ENCODE measurements at places on chromosomes 1 and 21.
A peak's percentile ranks its signal among the peaks of the same experiment; 100 is the strongest.

GRCh38 chr1:14897997-14898645 is 255.4 kb upstream of the TMEM51 start:
- no peak for DNase-seq

DNA sequence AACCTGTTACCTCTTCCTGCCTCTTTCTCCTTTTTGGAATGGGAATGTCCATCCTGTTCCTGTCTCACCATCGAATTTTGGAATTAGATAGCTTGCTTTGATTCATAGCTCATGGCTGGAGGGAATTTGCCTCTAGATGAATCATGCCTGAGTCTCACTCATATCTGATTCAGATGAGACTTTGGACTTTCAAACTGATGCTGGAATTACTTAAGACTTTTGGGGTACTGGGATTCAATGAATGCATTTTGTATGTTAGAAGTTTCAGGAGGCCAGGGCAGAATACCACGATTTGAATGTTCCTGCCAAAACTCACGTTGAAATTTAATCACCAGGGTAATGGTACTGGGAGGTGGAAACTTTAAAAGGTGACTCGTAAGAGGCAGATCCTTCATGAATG is 132.4 kb downstream of the DSCAM start:
- DNase-seq, result no peak

DNA sequence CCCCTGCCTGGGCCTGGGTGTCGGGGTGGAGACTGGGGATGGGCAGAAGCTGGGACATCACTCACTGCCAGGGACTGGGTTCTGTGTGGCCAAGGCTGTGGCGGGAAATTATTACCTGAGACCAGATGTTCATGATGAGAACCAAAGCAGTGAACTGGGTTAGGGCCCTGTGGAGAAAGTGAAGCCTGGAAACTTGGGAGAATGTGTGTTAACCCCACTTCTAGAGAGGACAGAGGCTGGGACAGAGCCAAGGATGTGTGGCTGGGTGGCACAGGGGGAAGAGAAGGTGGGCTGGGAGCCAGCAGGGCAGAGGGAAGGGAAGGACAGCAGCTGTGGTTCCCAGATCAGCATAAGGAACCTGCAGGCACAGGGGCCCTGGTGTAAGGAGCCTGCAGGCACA is 31.3 kb downstream of the CNIH3 start:
- no peak for DNase-seq

- DNase-seq, result no peak
These were observed 40.6 kb upstream of the PLA2G5 start for GRCh38 chr1:20029178-20029912.

DNA sequence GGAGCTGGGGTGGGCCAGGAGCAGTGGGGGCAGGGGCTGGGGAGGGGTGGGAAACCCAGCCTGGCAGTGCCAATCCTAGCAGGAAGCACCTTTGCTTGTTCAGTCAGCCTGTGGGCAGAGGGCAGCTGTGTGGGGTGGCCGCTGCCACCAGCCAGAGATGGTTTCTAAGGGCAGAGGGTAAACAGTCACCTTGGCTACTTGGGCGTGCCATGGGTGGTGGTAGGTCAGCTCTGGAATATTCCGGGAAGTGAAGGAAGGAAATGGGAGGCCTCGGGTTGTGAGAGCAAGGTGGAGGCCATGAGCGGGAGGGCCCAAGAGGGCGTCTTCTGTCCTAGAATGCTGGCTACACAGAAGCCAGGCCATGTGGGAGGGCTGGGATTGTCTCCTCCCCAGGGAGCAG is 20.7 kb upstream of the WNT4 start:
- no peak for DNase-seq

DNA sequence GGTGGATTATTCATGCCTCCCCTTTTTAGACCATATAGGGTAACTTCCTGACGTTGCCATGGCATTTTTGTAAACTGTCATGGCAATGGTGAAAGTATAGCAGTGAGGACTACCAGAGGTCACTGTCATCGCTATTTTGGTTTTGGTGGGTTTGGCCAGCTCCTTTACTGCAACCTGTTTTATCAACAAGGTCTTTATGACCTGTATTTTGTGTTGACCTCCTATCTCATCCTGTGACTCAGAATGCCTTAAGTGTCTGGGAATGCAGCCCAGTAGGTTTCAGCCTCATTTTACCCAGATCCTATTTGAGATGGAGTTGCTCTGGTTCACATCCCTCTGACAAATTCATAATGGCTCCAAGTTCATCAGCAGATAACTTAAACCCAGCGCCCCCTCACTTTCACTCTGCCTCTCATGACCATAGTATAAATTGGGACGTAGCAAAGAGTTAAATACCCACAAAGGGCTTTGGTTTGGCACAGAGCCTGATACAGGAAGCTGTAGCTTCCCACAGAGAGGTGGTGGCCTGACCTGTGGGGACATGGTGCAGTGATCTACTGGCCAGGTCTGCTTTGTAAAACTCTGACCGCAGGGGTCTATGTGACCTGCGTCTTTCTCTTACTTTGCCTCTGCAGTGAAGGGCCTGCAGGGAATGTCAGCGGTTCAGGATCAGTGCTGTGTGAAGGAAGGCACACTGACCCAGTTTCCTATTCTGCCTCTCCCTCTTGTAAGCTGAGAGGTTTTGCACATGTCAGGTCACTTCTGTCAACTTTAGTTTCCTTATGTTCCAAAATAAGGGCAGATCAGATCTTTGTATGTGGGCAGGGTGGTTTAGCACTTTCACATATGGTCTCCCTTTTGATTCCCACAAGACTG is 78.1 kb upstream of the ZNF644 start:
- no peak for DNase-seq

- no peak for DNase-seq
These were observed 308.5 kb downstream of the MRPL39 start for GRCh38 chr21:25298512-25299491.

- peak; percentile 3 for DNase-seq
These were observed 64.1 kb downstream of the ACTL8 start for GRCh38 chr1:17819129-17819802.

- DNase-seq, result no peak
These were observed 29.6 kb downstream of the SLC1A7 start for GRCh38 chr1:53112861-53113260.
